Fibroblast of skin of left quadriceps (primary cell): ENCODE measurements at places on chromosomes 13 and 19.

- DNase-seq = no peak
Observed at GRCh38 chr13:66338542-66338941, 891.6 kb downstream of the PCDH9 start.

DNA sequence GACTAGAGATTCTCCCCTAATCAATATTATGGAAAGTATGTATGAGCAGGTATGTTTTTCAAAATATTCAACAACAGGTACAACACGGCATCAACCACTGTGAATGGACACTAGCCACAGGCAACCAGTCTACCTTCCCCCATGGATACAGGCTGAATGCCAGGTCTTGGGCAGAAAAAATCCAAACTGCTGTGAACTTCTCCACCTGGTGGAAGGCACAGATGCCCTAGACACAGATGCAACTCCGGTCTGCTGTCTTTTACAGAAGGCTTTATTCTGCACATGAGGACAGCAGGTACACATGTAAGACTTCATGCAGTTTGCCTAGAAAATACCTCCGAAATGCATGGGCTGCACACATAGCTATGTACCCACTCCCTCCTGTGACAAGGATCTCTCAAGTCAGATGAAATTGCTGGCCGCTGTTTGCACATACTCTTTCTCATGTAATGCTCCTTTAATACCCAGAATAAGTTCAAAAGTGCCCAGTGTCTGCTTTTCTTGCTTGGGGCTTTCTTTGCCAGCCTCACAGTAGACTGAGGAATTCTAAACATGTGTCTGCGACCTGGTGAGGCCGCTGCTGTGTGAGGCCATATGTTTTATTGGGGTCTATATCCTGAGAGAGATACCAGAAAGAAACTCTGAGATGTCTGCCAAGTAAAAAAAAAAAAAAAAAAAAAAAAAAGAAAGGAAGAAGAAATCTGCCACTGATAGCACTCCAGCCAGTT, 325.9 kb downstream of the FOXO1 start:
- DNase-seq = no peak

DNA sequence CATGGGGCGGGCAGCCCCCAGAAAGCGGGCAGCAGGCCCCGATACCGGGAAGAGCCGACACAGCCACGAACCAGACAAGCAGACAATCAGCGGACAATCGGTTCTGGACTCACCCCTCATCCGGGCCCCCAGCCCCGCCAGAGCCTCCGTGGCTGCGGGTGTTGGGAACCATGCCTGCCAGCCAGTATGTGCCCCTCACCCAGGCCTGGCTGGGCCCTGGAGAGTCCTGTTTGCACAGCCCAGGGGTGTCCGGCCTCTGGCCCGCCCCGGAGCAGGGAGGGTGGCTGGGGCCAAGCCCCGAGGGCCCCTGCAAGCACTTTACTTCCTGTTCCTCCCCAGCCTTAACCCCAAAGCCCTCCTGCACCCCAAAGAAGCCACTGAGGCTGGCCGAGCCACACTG, 7.8 kb downstream of the PODNL1 start:
- DNase-seq = no peak

DNA sequence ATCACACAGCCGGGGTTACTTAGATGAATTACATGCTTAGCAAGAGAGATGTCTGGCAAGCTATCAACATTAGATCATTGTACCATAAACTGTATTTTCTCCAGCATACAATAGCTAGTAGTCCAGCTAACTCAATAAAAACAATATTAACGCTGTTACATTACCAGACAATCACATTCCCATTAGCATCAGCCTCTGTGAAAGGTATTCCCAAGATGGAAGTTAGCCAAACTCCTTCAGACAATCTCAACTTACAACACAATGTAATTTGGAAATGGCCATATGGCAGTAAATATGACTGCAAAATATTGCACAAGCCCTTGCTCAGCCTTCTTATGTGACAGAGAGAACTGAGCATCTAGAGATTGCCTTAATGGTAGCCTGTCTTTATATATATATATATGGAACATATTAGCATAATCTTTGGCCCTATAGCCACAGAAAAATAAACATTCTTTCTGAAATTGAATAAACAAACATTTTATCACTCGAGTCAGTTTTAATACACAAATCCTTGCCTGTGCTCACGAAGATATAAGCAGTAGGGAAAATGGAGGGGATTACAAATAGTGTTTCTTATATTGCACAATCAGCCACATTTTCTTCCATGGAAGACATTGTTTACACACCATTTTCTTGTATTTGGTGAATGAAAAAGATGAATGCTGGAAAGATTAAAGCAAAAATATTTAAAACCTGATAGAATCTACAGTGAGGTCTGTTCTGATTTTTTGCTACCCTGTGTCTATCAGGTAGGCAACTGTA, 1060.5 kb downstream of the DIAPH3 start:
- peak; percentile 90 for DNase-seq

GRCh38 chr13:65907666-65908525, 1322.2 kb downstream of the PCDH9 start:
- DNase-seq = no peak

DNA sequence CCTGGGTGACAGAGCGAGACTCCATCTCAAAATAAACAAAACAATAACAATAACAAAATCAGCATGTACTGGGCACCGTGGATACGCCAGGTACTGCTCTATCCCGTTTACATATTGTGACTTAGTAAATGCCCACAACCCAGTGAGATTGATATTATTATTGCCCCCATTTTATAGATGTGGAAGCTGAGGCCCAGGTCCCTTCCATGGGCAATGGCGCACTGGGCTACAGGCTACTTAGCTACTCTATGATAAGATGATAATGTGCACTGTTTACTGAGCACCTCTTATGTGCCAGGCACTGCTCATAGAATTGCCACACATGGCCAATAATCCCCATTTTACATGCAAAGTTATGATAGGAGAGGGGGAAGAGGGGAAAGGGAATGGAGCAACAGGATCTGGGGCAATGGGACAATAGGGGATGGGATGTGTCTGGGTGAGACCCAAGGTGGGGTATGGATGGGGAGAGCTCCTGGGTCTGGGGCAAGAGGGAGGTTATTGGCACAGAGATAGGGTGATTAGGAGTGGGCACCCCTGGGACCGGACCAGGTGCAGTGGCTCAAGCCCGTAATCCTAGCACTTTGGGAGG, 5.4 kb downstream of the KCNN4 start:
- no peak for DNase-seq

- DNase-seq = no peak
Observed at GRCh38 chr13:101660711-101661110, 208.2 kb downstream of the ITGBL1 start.
